ENCODE measurements at places on chromosomes 3 and 15.

DNA sequence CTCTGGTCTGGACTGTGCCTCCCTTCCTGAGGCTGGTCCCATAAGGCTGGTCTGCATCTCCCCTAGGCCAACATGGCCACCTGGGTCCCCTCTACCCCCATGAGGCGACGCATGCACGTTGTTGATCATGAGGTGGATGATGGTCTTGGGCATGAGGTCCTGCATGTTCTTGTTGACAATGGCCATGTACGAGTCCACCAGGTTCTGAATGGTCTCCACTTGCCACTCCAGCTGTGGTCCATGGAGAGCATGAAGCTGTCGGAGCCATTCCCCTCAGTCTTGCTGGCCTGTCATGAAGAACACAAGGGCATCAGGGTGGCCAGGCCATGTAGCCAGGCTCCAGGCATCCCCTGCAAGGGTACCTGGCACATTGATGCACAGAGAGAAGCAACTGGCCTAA lies 27.1 kb upstream of the CSPG4 start:
- no peak for DNase-seq

- peak; percentile 65 for DNase-seq
These were observed 522 bp downstream of the PDZRN3 start for GRCh38 chr3:73624017-73624820.

- no peak for DNase-seq
These were observed 363.8 kb upstream of the NAALADL2 start for GRCh38 chr3:174495311-174495710.

GRCh38 chr15:68843425-68844311 lies 23.0 kb upstream of the ANP32A start:
- no peak for DNase-seq

- peak; percentile 31 for DNase-seq
These were observed 6.0 kb upstream of the SLC28A1 start for GRCh38 chr15:84878504-84878903.

DNA sequence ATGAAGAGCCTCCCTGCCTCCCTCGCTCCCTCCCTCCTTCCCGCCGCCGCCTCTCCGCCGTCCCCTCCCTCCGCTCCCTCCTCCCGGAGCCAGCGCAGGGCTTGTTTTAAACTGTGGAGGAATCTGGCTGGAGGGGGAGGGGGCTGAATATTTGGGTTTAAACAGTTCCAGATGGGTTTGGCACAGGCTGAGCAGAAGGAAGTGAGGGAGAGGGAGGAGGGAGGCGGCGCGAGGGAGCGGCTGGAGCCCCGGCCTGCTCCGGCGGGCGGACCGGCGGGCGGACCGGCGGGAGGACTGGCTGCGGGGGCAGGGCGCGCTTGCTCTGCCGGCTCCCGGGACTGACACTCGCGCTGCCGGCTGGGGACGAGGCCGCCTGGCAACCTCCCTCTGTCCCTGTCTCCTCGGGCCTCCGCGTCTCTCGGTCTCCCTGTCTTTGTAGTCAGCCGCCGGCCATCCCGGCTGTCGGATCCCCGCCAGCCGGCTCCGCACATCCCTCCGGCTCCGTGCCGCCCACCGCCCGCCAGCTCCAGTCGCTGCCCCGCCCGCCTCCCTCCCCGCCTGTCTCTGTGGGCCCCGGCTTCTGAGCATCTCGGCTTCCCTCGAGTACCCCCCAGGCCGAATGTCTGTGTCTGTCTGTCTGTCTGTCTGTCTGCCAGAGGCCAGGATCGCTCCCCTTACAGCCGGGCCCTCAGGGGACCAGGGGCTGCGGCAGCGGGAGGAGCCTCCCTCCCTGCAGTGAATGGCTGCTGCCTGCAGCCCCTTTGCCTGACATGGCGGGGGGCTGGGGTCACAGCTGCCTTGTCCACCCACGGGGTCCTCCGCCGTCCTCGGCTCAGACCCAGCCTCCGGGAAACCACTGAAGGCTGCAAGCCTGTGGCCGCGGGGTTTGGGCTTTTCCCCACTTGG lies 7.6 kb downstream of the EPHB3 start:
- DNase-seq = peak; percentile 21

GRCh38 chr15:63084806-63085205 lies 36.9 kb upstream of the LACTB start:
- DNase-seq = no peak

DNA sequence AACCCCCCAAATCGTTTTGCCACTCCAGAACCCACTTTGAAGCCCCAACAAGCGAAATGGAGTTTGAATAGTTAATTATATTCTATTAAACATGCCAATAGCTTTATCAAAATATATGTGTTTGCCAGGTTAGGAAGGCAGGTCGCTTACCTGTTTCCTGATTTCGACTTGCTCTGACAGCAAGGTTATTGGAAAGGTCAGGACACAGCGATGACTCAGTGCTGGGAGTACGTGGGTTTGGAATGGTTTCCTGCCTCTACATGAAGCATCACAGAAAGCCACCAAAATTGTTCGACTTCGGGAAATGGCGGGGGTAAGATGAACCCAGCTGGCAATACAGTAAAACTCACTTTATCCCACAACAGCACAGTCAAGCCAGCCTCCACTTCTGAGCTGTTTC lies 135.6 kb upstream of the ABI3BP start:
- no peak for DNase-seq

GRCh38 chr3:195834675-195835583 lies 23.2 kb upstream of the MUC4 start:
- DNase-seq = no peak

- DNase-seq = no peak
These were observed 3.6 kb downstream of the PIAS1 start for GRCh38 chr15:68057758-68058157.

GRCh38 chr3:78969483-78969882 lies 798.3 kb downstream of the ROBO1 start:
- no peak for DNase-seq

GRCh38 chr15:95558131-95558530 lies 772.4 kb upstream of the NR2F2 start:
- no peak for DNase-seq

DNA sequence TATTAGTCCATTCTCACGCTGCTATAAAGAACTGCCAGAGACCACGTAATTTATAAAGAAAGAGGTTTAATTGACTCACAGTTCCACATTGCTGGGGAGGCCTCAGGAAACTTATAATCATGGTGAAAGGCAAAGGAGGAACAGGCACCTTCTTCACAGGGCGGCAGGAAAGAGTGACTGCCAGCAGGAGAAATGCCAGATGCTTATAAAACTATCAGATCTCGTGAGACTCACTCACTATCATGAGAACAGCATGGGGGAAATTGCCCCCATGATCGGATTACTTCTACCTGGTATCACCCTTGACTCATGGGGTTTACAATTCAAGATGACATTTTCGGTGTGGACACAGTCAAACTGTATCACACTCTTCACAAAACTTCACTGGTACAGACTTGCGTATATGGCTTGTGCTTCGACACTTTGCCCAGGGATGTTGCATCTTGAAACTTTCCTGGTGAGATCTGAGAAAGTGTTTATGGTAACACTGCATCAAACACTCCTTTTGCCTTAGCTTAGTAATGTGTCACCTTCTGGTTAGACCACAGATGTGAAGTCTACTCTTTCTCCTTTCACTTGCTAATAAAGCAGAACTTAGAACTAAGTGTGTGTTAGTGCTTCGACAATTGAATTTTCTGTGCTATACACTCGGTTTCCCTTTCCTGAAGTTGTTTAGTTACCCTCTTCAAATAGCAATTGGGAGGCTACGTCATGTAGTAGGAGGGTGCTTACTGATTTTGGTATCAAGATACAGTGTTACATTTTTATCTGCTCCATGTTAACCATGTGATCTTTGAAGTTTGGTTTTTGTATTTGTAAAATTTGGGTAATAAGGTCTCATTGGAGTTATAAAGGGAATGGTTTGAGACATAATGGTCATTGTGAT lies 185.7 kb downstream of the LPP start:
- no peak for DNase-seq

DNA sequence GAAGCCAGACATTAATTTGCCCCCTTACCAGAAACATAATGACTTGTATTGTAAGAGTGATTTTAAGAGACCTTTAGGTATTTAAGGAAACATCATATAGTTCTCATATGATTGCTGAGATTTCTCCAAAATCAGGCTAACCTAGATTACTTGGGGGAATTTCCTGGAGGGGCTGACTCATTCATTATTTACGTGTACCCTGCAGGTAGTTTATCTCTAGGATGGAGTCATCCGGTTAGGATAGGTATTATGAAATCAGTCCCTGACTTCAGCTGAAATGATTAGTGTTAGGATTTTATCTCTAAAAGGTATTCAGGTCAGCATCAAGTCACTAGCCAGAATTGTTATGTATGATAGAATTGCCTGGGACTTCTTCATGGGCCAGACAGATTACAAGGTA lies 97.5 kb downstream of the TCF12 start:
- no peak for DNase-seq

GRCh38 chr3:37955918-37956707 lies 34.5 kb upstream of the VILL start:
- no peak for DNase-seq

DNA sequence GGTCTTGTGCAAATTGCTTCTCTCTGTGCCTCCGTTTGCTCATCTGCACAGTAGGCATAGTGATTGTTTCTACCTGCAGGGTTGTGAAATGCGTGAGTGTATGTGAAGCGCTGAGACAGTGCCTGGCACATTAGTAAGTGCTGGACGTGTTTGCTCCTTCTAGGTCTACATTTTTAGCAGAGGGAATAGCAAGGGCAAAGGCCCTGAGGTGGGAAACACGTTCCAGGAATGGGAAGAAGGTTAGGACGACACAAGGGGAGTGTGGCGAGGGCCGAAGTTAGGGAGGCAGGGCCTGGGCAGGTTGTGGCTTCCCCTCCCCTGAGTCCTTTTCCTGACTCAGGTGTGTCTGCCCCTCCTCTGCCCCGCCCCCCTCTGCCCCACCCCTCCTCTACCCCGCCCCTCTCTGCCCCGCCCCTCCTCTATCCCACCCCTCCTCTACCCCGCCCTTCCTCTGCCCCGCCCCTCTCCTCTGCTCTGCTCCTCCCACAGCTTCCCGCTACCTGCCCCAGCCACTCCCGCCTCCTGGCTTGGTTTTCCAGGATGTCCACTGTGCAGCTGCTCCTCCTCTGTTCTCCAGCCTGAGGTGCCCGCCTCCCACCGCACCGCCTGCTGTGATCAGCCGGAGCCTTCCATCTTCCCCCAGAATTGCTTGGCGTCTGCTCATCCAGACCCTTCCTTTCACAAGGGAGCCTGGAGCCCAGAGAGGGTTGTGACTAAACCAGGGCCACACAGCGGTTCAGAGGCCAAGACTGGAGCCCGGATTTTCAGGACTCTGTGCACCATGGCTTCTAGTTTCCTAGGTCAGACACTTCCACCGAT lies 31.1 kb upstream of the SMAD6 start:
- peak; percentile 48 for DNase-seq

DNA sequence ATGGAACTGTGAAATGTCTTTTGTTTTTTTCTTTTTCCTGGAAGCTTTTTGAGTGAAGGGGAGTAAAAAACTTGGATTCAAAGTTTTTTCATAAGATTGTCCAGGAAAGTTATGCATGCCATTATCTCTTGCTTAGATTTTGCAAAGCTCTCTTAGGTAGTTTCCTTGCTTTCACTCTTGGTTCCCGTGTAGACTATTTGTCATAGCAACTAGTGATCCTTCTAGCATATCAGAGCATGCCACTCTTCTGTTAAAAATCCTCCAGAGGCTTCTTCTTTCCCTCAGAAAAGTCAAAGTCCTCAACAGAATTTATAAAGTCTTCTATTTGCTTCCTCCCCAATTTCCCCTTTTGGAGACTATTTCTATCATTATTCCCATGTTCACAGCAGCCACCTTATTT lies 21.1 kb downstream of the GTF2E1 start:
- DNase-seq = no peak

- no peak for DNase-seq
These were observed 71.1 kb upstream of the SLC24A5 start for GRCh38 chr15:48049736-48050135.

- no peak for DNase-seq
These were observed 437.2 kb downstream of the SI start for GRCh38 chr3:164641071-164641470.

GRCh38 chr3:98171071-98171470 lies 4.6 kb downstream of the OR5H15 start:
- no peak for DNase-seq

GRCh38 chr3:187280644-187281043 lies 10.9 kb downstream of the MASP1 start:
- no peak for DNase-seq

- no peak for DNase-seq
These were observed 30.9 kb upstream of the C15orf39 start for GRCh38 chr15:75170711-75171341.

DNA sequence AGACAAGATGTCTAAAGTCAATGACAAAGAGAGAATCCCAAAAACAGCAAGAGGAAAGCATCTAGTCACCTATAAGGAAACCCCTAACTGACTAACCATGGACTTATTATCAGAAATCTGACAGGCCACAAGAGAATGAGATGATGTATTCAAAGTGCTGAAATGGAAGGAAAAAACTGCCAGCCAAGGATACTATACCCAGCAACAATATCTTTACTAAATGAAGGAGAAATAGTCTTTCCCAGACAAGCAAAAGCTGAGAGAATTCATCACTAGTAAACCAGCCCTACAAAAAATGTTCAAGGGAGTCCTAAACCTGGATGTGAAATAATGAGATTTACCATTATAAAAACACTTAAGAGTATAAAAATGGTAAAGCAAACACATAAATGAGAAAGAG lies 128.0 kb downstream of the SATB1 start:
- DNase-seq = no peak

- no peak for DNase-seq
These were observed 20.4 kb upstream of the ACTL6A start for GRCh38 chr3:179542375-179542774.

- DNase-seq = no peak
These were observed 52.4 kb downstream of the GASK1A start for GRCh38 chr3:43031485-43031884.

GRCh38 chr3:5317557-5317956 lies 130.1 kb downstream of the EDEM1 start:
- no peak for DNase-seq

DNA sequence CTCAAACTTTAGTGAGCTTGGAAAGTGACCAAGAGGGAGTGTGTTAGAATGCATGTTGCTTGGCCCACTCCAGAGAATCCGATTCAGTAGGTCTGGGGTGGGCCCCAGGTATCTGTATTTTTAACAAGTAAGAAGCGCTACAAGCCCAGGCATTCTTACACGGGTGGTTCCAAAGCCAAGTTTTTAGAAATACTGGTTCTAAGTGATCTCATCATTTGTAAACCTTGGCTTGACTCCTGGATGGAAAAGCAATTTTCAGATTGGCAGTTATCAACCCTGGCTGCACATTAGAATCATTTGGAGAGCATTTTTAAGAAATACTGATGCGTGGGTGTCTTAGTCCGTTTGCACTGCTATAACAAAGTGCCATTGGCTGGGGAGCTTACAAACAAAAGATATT lies 27.3 kb upstream of the ST8SIA2 start:
- DNase-seq = no peak

GRCh38 chr15:76108021-76108723 lies 48.4 kb downstream of the TMEM266 start:
- no peak for DNase-seq

GRCh38 chr3:160395297-160395696 lies 3.7 kb downstream of the IFT80 start:
- no peak for DNase-seq
